ENCODE measurements at places on chromosomes 16 and 17.

DNA sequence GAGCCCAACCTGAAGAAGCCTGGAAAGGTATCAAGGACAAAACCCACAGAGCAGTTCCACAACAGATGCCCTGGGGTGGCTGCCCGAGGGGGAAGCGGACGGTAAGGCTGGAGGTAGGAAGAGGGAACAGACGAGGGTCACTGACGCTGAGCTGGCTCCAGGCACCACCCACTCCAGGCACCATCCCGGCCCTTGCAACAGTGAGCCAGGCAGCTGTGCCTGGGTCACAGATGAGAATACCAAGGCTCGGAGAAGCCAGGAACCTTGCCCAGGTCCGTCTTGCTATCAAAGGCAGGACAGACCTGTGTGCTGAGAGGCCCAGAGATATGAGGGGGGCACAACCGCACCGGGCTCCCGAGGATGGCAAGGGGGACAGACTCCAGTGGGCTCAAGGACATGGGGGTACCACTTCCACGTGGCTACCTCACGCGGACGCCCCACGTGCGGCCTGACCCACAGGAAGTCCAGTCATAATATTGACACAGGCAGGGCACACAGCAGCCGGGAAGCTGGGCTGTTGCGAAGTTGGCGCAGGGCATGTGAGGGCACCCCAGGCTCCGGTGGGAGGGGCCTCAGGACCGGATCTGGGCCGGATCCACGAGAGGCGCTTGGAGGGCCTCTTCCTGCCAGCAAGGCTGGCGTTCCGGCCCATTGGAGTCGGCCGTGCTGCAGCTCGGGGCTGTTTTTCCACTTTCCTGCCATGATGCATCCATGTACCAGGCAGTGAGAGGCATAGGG, 29.9 kb downstream of the PEMT start:
- no peak for DNase-seq

- no peak for DNase-seq
These were observed 79.8 kb downstream of the TBC1D16 start for GRCh38 chr17:79955691-79956440.

DNA sequence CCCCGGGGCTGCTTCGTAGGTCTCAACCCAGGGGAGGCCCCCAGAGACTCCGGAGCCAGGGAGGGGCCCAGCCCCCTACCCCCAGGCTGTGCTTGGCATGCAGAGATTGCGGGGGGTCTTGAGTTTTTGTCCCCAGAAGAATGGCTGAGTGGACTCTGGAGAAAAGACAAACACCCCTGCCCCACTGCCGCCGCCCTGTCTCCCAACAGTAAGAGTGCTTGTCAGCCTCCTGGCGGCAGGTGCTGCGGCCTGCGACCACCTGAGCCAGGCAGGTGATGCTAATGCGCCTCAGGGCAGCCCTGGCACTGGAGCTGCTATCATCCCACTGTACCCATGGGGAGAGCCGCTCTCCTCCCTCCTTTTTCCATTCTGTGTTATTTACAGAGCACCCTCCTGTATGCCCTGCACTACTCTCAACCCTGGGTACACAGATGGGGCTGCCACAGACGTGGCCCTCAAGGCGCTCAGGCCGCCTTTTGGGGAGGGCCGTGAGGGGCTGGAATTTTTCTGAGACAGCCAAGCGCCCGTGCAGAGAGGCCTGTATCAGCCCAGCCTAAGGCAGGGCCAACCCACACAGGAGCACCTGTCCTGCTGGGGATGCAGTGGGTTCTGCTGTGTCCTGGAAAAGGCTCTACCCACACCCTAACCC, 2.6 kb upstream of the IL17C start:
- DNase-seq, result no peak

DNA sequence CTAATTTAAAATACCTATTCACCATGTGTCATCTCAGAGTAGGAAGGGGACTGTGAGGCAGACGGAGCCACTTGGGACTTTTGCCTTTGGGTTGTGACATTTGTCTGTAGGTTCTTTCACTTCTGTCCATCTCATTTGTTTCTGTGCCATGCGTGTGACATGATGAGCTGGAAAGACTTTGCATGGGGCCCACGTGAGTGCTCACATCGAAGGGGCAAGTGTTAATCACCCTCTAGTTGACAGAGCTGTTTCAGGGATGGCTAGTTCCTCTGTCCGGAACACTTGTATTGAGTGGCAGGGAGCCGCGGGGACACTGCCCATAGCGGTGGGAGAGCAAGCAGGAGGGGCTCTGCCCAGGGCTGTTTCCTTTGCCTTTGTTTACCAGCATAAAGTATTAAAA, 112.0 kb downstream of the RPTOR start:
- no peak for DNase-seq

- DNase-seq, result no peak
These were observed 8.1 kb upstream of the KDM8 start for GRCh38 chr16:27195076-27195741.

- no peak for DNase-seq
These were observed 79.0 kb upstream of the SMURF2 start for GRCh38 chr17:64741038-64741641.

- DNase-seq, result no peak
These were observed 9.5 kb downstream of the MRPL27 start for GRCh38 chr17:50363217-50364060.

- DNase-seq, result no peak
These were observed 766.5 kb upstream of the GOT2 start for GRCh38 chr16:59500601-59501000.

DNA sequence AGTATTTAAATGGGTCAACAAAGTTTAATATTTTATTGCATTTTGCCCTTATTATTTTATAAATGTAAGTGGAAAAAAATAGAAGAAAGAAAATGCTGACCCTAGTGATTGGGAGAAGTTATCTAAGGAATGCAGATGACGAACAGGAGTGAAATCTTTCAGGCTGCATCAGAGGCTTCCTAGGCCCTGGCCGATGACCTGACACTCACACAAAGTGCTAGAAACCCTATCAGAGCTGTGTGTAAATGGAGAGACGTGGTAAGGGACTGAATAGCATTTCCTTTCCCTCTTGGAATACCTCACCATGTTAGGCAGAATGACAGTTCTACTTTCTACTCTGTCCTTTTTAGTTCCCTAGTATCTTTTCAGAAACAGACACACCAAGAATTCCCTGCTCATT, 44.9 kb upstream of the CNEP1R1 start:
- DNase-seq, result no peak

- no peak for DNase-seq
These were observed 67.8 kb downstream of the GOSR1 start for GRCh38 chr17:30545024-30545423.

DNA sequence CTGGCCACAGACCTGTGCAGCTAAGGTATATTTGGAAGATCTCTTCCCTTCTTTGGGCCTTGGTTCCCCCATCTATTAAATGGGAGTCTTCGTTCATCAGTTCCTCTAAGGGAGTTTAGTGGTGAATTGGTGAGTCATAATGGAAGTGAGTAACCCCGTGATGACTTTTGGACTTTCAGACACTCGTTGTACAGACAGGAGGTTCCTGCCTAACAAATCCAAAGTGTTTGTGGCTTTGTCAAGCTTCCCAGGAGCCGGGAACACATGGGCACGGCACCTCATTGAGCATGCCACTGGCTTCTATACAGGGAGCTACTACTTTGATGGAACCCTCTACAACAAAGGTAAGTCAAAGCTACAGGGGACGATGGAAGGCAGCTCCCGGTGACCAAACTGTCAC, 40.4 kb downstream of the WSCD1 start:
- no peak for DNase-seq

- no peak for DNase-seq
These were observed 19.6 kb downstream of the DNAH17 start for GRCh38 chr17:78557598-78558039.

DNA sequence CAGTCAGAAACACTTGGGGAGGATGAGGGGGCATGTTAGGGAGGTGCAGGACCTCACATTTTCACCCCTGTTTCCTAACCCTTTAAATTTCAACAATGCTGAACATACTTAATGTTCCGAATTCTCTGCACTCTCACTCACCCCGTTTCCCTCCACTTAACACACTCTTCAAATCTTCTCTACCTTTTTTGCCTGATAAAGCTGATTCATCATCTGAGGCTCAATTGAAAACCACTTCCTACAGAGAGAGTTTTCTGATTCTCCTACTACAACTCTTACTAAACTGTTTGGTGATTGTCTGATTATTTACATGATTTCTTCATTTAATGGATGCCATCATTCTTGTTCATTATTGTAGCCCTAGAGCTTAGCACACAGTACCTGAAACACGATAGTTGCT, 42.4 kb downstream of the PCTP start:
- no peak for DNase-seq

GRCh38 chr16:72999541-73000019, 48.3 kb downstream of the ZFHX3 start:
- no peak for DNase-seq

GRCh38 chr17:82907797-82908542, 68.1 kb upstream of the ZNF750 start:
- no peak for DNase-seq

DNA sequence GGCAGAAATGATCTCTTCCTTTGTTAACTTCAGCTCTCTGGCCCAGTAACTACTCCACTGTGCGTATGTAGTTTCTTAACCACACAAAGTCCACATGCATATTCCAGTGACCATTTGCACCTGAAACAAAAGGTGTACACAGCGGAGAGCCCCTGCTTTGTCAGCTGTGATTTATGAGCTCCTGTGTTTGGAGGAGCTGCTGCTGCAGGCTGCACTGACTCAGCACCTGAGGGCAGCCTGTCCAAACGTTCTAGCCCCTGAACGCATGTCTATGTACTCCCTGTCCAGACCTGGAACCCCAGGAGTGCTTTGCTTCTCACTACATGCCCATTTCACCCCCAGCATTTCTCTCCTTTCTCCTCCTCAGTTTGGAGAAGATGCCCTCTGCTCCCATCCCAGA, 216.1 kb downstream of the ABCC12 start:
- no peak for DNase-seq

DNA sequence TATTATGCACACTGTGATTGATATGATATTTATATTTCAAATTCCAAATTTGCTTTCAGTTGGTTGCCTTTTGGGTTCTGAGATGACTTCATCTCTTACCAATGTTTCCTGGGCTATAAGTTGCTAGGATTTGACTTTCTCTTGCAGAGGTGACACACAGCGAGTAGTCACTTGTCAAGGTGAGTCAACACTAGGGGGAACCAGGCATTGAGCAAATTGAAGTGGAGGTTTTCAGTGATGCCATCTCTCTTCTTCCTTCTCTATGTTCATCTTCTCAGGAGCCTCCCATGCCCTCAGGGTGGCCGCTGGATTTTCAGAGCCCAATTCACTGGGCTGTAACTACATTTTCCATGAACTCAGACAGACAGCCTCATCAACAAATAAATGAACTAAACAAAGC, 6.0 kb upstream of the CPD start:
- DNase-seq, result no peak

GRCh38 chr17:13002761-13003453, 14.9 kb downstream of the ELAC2 start:
- DNase-seq, result no peak

GRCh38 chr16:49543631-49543946, 170.0 kb downstream of the C16orf78 start:
- DNase-seq, result no peak

GRCh38 chr17:59651346-59651745, 31.7 kb downstream of the CLTC start:
- DNase-seq, result no peak

DNA sequence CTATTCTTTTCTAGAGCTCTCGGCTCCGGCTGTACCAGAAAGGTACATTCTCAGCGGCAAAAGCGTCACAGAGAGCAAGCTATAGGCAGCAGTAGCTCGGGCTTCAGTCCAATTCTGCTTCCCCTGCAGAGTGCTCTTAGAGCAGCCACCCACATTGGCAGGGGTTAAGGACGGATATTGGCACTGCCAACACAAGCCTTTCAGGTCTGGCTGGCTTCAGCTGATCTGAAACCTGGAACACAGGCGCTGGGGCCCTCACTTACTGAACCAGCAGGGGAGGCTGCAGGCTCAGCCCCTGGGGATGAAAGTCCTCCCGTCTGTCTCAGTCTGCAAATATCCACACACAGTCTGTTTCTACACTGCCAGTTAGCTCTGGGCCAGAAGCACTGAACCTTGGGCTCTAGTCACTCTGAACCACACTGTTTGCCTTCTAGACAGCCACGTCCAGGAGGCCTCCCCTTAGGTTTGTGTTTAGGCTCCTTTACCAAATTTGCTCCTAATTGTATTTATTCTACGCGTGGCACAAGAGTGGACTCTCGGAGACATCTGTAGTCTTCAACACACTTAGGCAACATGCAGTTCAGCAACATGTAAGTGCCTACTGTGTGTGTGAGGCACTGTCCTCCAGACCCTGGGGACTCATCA, 40.1 kb downstream of the HIC1 start:
- DNase-seq, result no peak

- no peak for DNase-seq
These were observed 44.4 kb upstream of the ZFHX3 start for GRCh38 chr16:73092236-73092781.

- DNase-seq, result no peak
These were observed 599 bp downstream of the TOP3A start for GRCh38 chr17:18314059-18314730.

DNA sequence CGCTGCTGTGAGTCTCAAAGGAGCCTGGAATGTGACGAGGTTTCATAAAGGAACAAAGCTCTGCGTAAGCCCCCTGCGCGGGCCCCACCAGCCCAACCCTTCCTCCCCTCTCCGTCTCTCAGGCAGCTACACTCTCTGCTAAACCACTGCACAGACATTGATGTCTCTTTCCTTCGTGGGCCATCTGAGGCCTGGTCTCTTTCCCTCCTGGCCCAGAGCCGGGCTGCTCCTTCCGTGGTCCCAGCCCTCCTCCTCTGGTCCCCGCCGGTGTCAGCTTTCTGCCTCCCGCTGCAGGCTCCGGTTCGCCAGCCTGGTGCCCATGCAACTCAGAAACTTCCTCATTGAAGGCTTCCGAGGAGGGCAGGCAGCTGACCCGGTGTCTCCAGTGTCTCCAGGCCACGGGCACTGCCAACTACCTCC, 7.4 kb downstream of the SCARF1 start:
- DNase-seq, result no peak

DNA sequence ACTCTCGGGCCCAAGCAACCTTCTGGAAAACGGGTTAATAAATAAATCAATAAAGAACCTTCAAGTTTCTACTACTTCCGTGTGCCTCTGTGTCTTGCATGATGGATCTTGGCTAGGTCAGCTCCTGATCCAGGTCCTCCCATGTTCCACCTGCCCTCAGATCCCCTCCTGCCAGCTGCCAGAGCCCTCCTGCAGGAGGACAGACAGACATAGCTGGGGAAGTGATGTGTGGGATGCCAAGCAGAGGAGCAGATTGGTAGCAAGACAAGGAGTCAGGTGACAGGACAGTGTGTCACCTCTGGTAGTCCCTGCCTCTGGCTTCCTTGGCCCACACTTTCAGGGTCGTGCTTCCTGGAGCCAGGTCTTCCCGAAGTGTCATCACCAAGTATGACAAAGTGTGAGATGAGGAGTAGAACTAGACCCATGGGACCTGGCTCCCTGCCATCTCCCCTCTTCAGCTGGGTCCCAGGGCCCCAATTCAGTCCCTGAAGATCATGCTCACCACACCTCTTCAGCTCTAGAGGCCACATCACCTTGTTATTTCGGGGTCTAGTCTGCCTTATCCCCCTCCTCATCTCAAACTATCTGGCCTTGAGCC, 1.0 kb upstream of the EPN3 start:
- DNase-seq, result no peak
